ENCODE measurements at places on chromosomes 12 and 14. TPM values are rescaled to one million over a fixed set of nuclear protein-coding genes. Genes with fewer than 3 reads are reported as not detected.

GRCh38 chr12:2970744-2971143, 11.5 kb downstream of the TEAD4 start:
- no peak for DNase-seq

DNA sequence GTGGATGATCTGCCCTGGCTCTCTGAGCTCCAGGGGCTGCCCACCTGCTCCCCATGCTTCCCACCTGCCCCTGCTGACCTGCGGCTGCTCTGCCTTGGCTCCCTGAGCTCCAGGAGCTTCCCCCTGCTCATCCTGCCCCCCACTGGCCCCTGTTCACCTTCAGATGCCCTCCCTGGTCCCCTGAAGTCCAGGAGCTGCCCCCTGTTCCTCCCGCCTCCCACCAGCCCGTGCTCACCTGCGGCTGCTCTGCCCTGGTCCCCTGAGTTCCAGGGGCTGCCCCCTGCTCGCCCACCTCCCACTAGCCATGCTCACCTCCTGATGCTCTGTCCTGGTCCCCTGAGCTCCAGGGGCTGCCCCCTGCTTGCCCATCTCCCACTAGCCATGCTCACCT, 219.7 kb downstream of the TMEM121 start:
- DNase-seq: no peak

The TMEM52B gene
- not detected for total RNA-seq

DNA sequence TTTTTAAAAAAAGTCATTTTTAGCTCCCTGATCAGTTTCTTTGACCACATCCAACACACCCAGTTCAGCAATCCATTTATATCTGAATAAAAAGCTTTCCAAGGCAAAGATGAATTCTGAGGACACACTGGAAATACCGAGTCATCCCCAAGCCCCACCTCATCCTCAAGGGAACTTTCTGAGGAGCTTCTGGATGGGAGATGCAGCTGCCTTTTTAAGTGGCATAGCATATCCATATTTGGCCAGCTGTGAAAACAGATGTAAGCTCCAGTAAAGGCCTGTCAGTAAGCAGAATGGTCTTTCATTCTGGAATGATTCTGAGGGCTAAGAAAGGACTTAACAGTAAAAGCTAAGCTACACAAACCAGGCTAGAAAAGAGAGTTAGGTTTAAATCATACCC, 18.4 kb downstream of the ZFYVE1 start:
- DNase-seq: no peak

DNA sequence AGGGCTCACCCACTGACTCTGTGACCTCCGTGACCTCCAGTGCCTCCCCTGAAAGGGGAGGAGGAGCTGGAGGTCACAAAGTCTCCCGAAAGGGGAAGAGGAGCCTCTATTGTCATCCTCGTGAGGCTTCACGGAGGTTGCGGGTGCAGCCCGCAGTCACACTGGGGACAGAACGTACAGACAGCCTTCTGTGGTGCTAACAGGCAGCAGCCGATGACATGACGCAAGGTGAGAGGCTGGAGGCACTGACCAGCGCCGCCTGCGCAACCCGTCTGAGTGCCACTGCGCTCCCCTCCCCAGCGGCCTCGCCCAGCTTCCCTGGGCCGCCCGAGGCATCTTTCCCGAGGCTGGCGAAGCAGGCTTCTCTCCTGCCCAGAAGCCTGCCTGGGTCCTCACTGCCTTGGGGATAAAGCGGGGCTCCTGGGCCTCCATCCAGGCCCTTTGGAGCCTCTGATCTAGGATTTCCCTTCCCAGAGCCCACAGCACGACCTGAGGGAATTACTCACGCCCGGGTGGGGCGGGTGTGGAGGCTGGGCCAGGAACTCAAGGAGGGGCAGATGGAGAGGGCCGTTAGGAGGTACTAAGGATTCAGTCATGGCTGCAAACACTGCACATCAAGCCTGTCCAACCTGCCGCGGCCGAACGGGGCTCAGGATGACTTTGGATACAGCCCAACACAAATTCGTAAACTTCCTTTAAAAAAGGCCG, 12.3 kb upstream of the LBHD2 start:
- no peak for DNase-seq

The TMEM119 gene
- 3.4 TPM for total RNA-seq

GRCh38 chr12:64813723-64814122, 10.7 kb upstream of the TBC1D30 start:
- DNase-seq: no peak

- no peak for DNase-seq
These were observed 70.4 kb downstream of the RCOR1 start for GRCh38 chr14:102662636-102663430.

The OTUB2 gene
- total RNA-seq: 0.30 TPM

The KLRB1 gene
- total RNA-seq: 0.38 TPM

DNA sequence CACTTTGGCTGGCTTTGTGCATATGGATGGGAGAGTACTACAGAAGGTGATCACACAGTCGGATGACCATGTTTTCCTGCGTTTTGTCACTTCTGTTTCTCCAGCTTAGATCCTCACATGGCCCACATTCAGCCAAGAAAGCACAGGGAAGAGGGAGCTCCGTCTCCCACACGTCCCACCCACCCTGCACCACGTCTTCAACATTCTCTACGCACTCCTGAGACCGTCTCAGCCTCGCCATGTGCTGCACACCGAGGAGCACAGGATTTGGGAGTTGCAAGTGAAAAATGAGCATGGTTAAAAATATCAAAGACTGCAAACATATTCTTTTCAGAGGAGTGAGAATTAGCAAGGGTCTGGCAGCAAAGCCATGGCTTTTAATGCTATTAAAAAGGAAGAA, 122.2 kb downstream of the APAF1 start:
- no peak for DNase-seq

DNA sequence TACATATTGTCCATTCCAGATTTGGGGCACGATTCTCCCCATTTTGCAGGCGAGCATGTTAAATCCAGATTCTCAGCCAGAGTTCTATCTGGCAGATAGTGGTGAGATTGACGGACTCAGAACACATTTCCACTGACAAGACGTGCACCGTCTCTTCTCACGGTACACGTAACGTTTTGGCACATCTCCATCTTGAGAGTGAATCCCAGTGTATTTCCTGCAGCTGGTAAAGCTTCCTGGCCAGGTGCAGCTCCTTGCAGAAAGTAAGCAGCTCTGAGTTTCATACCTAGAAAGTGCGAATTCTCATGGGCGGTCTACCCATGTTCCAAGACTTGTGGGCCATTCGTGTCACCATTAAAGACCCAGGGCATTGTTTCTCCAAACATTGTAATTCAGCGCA, 102.6 kb downstream of the TSPAN9 start:
- DNase-seq: no peak

- no peak for DNase-seq
These were observed 1.1 kb downstream of the MYF5 start for GRCh38 chr12:80717856-80718255.

DNA sequence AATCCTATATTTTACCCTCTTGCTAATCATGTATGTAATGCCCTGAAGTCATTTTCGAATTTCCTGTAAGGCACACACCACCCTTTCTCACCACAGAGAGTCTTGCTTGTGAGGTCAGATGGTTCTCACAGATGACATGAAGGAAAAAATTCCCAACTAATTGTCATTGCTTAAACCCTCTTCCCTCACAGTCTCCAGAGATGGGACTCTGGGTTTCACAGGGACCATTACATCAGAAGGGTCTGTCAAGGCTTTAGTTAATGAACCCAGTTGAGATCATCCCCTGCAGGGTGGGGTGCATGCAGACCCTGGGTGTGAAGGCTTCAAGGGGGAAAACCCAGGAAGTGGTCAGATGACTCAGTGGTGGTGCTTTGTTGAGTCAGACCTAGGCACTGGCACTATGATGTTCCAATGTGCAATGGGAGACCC, 229.6 kb downstream of the BCAT1 start:
- no peak for DNase-seq

DNA sequence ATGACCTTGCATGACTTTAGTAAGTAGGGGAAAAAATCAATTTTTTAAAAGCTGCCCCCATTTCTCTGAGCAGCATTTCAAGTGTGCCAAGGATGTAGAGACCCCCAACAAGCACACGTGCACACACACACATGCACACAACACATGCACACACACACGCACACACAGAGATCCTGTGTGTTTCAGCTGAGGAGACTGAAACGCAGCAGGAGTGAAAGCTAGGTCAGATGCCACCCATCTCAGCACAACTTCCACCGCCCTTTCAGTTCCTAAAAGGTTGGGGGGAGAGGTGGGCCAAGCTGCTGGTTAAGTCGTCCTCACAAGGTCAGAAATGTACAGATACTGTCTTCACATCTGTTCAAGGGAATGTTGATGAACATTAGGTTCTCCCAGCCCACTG, 13.9 kb downstream of the MYL2 start:
- DNase-seq: no peak

DNA sequence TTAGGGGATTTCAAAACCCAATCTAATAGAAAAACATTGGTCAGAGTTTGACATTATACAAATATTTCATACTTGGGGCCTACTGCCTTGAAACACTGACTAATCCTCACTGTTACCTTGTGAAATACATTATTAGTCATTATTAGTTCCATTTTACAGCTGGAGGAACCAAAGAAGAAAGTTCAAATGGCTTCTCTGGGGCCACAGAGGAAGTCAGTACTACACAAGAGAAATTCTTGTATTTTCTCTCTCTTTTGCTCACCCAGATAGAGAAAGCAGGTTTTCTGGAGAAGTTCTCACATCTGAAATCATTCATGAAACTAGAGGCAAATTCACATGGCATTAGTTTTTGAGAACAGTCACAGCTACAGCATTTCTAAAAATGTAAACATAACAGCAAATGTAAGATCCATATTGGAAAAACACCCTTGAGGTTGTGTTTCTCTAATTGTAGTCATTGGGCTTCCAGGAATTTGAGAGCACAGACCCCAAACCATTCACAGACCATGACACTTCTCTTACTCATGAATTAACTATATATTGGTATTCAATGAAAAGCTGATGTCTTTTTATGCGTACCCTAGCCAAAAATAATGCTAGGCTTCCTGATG, 83.0 kb downstream of the LLPH start:
- no peak for DNase-seq

DNA sequence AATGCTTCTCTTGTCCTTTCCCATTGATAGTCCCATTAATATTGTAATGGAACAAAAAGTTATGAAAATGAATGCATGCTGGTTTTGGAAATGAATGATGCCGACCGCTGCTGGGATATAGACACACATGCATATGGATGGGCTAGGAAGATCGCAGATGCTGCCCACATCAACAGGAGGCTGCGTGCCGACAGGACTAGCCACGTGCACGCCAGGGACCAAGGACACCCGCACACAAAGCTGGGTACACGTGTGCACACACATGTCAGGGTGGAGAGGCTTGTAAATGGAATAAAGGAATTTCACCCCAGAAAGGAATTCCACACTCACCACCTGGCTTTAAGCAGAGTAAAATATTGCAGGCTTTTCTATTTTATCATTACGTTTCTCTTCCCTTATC, 153.8 kb upstream of the VASH1 start:
- DNase-seq: no peak

- no peak for DNase-seq
These were observed 432.6 kb upstream of the SYT1 start for GRCh38 chr12:78431931-78432330.

The TOMM20L gene
- total RNA-seq: not detected

DNA sequence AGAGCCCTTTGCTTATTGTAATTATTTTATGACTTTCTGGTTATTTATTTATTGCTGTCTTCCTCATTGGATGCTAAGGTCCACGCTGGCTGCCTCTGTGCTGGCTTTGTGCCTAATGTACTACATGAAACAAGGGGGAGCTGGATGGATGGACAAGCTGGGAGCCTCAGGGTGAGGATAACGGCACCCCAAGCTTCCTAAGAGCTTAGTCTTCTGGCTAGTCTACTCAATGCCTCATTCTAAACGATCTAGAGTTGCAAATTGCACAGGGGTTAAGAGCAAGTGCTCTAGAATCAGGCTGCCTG, 172.0 kb downstream of the CHST11 start:
- DNase-seq: no peak

GRCh38 chr12:8648576-8649205, 13.9 kb downstream of the MFAP5 start:
- DNase-seq: no peak

DNA sequence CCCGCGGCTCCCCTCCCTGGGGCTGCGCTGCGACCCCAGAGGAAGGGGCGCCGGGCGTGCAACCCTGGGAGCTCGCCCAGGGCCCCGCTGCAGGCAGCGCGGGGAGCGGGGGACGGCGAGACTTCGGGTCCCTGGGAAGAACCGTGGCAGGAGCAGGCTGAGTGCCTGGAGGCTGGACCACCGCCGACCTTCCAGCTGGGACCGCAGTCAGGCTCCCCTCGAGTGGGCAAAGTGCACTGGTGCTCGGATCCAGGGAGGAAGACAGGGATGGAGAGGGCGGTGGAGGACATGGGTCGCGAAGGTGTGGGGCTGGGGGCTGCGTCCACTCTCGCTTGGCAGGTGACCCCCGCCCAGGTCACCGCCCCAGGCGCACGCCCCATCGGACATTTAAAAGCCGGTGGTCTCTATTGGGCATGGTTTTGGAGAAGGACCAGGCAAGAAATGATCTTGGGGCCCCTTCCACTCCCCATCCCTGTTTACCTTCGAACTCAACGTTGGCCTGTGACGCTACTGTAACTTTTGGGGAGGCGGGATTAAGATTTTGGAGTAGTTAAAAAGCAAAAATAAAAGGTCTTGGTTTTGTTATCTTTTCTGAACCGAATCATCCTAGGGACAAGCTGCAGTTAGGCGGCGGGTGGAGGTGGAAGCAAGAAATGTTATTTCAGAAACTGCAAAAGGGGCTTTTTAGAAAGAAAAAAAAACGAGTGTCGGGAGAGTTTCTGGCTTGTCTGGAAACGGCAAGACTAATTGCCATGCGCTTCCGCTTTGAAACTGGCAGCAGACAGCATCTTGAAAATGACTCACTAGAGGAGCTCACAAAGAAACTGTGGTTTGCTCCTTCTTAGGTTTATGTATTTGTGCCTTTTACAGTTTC, 1.0 kb downstream of the ELK3 start:
- DNase-seq: peak; percentile 75

DNA sequence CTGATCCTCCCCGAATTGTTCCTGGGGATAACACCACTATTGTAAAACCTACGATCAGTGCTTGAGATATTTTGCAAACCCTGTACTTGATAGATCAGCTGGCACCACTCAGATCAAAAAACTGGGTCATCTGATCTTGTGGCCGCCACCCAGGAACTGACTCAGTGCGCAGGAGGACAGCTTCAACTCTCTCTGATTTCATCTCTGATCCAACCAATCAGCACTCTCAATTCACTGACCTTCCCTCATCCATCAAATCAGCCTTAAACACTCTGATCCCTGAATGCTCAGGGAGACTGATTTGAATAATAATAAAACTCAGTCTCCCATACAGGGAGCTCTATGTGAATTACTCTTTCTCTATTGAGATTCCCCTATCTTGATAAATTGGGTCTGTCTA, 4.2 kb upstream of the XPOT start:
- DNase-seq: no peak

DNA sequence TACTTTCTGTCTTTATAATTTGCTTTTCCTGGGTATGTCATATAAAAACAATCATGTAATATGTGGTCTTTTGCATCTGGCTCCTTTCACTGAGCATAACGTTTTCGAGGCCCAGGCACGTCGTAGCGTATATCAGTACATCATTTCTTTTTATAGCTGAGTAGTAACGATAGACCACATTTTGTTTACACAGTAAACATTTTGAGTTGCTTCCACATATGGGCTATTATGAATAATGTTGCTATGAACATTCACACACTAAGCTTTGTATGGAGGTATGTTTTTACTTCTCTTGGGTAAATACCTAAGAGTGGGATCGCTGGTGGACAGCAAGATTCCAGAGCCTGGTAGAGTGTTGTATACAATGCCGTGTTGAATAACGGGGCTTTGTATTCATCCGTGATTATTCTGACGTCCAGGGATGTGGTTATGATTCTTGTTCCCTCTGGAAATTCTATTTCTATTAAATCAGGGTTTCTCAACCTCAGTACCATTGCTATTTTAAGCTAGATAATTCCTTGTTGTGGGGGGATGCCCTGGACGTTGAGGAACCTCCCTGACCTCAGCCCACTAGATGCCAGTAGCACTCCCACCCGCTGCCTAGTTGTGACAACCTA, 38.9 kb upstream of the CIT start:
- no peak for DNase-seq

Measured in cardiac septum (tissue), 1 donor.